CD14-positive monocyte (primary cell): ENCODE measurements at places on chromosomes 12 and 14.
A peak's percentile ranks its signal among the peaks of the same experiment; 100 is the strongest.

- no peak for DNase-seq
These were observed 9.0 kb downstream of the LGALS3 start for GRCh38 chr14:55138091-55138490.

DNA sequence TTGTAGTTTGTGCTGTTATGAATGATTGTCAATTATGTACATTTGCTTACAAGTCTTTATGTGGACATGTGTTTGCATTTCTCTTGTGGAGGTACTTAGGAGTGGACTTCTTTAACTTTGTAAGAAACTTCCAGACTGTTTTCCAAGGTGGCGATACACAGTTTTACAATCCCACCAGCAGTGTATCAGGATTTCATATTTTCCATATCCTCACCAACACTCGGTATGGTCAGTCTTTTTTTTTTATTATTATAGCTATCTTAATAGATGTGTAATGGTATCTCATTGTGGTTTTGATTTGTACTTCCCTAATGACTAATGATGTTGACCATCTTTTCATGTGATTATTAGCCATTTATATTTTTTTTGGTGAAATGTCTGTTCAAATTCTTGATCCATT, 73.7 kb upstream of the KCNH3 start:
- DNase-seq, result no peak

DNA sequence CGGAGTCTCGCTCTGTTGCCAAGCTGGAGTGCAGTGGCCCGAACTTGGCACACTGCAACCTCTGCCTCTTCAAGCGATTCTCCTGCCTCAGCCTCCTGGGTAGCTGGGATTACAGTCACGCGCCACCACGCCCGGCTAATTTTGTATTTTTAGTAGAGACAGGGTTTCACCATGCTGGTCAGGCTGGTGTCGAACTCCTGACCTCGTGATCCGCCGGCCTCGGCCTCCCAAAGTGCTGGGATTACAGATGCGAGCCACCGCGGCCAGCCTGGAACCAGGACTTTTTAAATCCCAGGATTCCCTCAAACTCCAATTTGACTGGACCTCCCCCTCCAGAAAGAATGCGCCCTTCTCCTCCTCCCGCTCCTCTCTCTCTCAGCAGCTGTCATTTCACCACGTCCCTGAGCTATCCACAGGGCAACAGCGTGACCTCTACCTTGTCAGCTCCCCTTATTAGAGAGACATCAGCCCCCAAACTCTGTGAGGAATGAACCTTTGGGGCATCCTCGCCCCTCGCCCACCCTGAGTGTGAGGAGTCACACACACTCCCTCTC, 2.0 kb downstream of the ESYT1 start:
- no peak for DNase-seq

DNA sequence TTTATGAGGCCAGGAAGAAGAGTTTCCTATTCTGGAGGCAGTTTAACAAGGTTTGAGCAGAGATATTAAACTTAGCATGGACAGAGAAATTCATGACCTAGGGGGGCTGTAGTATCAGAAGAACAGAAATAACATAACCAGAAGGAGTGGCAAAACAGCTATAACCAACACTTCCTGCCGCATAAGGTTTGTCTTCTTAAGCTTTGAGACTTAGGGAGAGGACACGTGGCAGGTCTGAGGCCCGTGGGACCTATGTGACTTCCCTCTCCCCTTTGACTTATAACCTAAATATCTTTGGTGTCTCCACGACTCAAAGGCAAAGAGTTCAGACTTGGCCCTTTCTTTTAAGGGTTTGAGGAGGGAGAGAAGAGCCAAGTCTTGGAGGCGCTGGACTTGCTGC, 119.1 kb upstream of the PZP start:
- no peak for DNase-seq

DNA sequence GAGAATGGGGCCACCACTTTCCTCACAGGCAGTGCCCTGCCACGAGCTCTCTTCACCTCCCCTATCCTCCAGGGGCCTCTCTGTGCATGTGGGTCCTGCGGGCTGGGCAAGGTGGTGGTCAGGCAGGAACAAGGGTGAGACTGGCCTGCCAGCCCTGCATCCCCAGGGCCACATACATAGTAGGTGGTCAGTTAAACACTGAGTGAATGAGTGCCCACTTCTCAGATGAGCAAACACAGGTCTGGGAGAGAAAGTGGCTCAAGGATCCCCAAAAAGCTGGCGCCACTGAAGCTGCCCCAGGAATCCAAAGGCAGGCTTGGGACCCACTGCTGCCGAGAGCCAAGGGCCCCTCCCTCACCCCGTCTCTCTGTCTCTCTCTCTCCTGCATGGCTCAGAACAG, 51.1 kb downstream of the CCNK start:
- DNase-seq, result no peak

DNA sequence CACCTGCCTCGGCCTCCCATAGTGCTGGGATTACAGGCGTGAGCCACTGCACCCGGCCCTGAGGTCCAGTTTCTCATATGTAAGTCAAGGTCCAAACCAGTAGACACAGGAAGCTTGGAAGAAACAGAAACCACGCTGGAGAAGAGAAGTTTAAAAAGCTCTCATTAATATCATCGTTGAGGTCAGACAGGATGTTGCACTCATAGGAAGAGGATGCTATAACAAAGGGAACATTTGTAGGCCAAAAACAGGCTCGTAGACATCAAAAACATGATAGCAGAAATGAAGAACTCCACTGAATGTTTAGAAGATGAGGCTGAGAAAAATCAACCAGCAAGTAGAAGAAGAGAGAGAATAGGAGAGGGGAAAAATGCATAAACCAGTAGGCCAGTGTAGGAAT, 46.8 kb downstream of the ACACB start:
- DNase-seq, result no peak

DNA sequence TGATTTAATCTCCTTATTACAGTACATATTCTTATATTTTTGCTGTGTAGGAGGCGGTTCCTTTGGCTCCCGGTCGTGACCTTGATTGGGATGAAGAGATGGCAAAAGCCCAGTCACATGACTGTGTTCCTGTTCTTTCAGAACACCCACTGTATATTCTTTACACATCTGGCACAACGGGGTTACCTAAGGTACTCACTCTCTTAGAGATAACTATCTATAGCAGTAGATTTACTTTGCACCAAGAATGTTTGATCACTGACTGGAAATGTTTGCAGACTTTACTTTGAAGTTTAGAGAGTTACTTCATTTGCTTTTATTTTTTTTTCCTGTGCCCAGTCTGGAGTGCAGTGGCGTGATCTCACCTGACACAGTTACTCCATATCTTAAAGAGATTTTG, 65.2 kb downstream of the ACSS3 start:
- DNase-seq, result no peak

- peak; percentile 10 for DNase-seq
These were observed 427 bp upstream of the TMEM120B start for GRCh38 chr12:121712190-121712460.

GRCh38 chr14:25944020-25944419, 653.8 kb downstream of the NOVA1 start:
- no peak for DNase-seq

DNA sequence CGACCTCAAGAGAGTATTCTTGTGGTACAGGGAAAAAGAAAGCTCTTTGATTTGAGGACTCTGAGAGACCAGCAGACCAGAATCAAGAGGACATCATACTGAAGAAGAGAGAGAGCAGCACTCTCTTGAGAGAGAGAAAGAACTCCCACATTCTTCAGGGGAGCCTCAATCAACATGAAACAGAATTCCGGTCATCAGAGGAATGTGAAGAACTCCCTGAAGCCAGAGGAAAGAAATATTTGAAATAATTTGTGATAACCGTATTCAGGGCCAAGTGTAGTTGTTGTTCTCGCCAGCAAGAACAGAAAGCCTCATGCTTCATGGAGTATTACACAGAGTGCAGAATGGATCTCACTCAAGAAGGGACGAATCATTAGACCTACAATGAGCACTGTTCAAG, 363.8 kb upstream of the TMEM132C start:
- DNase-seq, result no peak

- no peak for DNase-seq
These were observed 932.3 kb downstream of the FLRT2 start for GRCh38 chr14:86462193-86462753.

GRCh38 chr14:28652782-28653181, 113.8 kb upstream of the FOXG1 start:
- no peak for DNase-seq

DNA sequence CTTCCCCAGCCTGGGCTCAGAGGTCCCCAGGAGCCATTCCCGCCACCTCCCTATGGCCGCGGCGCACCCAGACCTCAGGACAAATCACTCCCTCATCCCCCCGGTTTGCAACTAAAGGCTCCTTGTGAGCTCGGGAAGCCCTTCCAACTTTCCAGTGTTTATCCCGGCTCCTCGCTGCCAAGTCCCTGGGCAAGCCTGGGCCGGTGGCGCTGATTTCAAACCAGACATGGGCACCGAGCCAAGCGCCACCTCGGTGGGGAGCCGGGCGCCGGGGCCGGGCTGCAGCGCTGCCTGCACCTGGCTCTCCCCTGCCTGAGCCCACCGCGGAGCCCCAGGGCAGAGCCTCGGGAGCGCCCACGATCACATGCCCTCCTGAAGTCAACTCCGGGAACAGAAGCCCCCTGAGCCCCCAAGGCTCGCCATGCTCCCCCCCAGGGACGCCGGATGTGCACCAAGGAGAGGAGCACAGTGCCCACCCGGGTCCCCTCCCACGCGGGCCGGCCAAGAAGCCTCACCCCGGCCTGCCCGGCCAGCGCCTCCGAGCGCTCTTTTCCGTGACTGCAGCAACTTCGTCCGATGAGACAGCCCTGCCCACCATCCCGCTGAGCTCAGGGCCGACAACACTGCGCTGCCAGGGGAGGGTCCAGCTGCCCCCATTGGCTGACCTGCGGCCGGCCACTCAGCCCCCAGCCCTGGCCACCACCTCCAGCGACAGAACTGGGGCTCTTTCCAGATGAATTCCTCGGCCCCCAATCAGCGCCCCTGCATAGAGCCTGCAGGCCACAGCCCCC, 50.0 kb downstream of the NCOR2 start:
- no peak for DNase-seq

DNA sequence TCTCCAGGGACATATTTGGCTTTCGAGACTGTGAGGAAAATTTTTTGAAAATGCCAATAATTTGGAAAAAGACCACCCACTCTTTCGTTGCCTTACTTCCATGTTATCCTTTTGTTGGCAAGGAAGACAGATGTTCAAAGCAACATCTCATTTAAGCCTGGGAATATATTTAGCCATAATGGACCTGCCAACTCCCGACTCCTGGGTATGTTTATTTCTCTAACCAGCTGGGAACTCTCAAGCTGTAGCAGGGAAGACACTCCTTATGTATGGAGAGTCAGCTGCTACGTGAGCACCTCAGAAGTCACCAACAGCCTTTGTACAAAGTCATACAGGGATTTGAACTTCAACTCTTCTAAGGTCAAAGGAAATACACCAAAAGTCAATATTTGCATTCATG, 96.5 kb upstream of the DAAM1 start:
- DNase-seq, result no peak

DNA sequence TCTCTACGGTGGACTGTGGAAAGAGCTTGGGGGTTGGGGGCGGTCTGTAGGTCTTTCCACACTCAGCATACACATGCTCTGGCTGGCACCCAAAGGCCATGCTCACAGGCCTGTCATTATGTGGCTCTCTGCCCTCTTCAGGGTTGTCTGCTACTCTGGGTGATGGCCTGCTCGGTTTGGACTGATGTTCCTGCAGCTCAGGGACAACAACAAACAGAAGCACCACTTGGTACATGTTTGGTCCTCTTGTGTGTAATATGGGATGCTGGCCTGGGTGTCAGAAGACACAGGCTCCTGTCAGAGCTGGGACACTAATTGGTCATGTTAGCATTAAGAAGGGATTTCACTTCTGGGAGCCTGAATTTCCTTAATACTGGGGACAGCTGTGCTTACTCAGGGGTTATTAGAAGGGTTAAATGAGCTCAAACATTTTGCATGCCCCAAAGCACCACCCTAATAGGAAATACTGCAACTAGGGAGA, 32.7 kb upstream of the SELPLG start:
- no peak for DNase-seq

- DNase-seq, result no peak
These were observed 134.3 kb downstream of the PLXNC1 start for GRCh38 chr12:94282675-94283074.

- DNase-seq, result peak; percentile 65
These were observed 1.7 kb upstream of the SELPLG start for GRCh38 chr12:108635201-108635996.

GRCh38 chr14:103393070-103393469, 7.9 kb downstream of the MARK3 start:
- no peak for DNase-seq

GRCh38 chr12:82648259-82648909, 38.3 kb upstream of the TMTC2 start:
- no peak for DNase-seq
